ENCODE measurements at places on chromosomes 16 and 17.

GRCh38 chr17:46273541-46274236 is 21.2 kb upstream of the LRRC37A start:
- no peak for DNase-seq

- DNase-seq = no peak
Measured at GRCh38 chr17:81398176-81398831, 3.0 kb downstream of the BAHCC1 start.

DNA sequence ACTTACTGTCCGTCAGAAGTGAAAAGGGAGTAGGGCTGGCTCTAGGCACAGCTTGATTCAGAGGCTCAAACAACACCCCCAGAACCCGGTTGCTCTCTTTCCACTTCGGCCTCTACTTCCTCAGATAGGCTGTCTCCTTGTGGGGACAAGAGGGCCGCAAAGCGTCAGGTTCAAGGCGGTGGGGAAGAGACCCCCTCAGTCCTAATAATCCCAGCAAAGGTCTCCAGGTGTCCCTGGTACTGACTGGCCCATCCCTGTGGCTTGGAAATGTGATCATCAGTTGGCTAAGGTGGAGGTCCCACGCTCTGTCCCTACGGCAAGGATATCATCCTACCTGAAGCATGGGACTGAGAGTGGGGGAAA is 26.0 kb downstream of the NGFR start:
- no peak for DNase-seq

- no peak for DNase-seq
Measured at GRCh38 chr16:87816507-87817100, 50.8 kb upstream of the KLHDC4 start.

DNA sequence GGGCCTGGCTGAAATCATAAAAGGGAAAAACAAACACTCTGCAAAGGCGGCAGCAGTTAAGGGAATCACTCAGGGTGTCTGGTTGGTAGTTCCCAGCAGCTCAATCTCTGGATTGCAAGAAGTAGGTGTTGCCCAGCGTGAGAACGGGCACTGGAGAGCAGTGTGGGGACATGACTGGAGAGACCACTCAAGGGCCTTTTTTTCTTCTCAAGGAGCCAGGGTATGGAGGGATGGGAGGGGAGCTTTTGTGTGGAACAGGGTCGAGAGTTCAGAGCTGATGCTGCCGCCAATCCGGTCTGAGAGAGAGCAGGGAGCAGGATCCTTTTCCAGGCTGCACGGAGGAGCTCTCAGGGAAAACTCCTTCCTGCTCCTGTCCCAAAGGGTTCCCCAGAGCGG is 15.2 kb downstream of the SCNN1B start:
- DNase-seq = no peak

DNA sequence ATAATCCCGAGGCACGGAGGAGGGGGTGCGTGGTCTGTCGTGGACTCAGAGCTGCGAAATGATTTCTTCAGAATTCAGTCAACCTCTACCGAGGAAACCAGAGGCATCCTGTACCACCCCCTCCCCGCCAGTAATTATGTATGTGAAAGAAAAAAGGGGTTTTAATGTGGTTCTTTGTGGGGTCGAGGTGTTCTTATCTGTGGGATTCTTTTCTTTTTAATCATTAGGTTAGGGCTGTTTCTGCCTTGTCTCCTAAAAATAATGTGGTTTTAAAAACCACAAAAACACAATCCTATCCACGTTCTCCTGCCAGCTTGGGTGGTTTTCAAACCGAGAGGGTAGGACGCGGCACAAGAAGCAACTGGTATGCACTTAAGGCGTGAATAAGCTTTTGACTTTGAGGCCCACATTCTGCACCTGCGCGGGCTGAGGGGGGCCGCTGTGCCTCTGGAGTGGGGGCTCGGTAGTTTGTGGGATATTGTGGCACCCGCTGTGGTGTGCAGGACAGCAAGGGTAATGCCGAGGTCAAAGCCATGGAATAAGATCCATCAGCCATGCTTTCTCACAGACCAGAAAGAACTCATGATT is 1.0 kb downstream of the SLC47A1 start:
- DNase-seq = no peak

- DNase-seq = peak; percentile 13
Measured at GRCh38 chr17:66165537-66166123, 26.3 kb downstream of the CEP112 start.

DNA sequence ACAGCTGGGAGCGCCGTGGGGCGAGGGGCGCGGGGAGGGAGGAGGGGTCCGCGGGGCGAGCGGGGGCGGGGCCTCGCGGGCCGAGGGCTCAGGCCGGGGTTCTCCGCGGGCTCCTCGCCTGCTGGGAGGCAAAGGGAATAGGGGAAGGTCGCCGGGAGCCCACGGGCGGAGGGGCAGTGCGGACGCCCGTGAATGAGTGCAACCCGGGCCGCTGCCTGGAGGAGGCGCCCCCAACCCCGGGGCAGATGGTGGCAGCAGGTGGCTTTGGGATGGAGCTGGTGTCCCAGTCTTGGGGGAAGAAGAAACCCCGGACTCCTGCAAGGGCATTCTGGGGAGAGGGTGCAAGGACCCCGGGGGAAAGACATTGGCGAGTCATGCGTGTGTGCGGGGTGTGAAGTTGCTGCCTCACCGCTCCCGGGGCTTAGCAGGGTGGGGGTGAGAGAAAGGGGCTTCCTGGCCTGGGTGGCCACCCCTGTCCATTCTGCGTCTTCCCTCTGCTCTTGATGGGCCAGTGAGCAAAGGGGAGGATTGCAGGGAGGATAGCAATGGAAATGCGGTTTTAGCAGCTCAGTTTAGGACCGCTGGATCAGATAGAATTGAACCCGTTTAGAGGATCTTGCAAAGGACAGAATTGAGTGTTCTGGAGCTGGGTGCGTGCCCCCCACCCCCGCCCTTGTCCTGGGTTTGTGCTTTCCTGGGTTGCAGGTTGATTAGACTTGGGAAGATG is 526 bp downstream of the KIAA0513 start:
- DNase-seq = peak; percentile 40

Measured in 8988T (cell line).